ENCODE measurements at places on chromosomes 11 and 22.

- no peak for DNase-seq
Measured at GRCh38 chr11:132920451-132921096, 611.7 kb downstream of the OPCML start.

DNA sequence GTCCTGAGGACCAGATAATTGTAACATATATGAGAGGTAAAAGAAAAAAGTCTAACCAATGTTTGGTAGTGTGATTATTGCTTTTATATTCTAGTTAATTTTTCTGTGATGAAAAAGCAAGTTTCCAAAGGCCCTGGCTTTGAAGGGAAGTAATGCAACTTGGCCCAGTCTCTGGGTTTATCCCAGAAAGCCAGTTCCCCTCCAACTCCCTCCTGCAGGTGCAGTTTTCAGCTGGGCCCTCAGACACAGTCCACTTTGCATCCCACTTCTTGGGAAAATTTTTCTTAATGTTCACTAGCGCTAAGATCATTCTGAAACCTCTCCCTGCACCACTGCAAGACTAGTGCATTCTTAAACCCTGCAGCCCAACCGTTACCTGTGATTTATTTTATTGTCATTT lies 586.8 kb downstream of the NTM start:
- no peak for DNase-seq

DNA sequence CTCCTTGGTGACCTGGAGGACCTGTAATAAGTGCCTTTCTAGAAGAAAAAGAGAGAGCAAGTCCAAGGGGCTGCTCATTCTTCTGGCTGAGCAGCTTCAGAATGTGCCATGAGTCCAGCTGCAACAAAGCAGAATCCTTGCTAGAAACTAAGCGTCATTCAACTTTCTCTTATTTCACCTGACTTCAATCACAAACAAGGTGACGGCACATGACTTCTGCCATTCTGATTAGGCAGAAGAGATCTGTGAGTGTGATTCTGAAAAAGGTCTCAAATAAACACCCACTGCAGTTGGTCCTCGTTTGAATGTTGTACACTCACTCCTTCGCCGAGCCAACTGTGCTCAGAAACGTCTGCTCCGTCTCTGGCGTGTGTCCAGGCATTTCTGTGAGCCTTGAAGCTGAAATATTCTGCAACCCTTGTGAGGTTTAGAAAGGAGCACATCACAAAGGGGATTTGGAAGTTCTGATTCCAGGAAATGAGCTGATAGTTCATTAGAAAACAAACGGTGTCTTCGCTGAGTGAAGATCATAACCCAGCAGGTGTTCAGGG lies 623.8 kb upstream of the KIRREL3 start:
- peak; percentile 40 for DNase-seq

GRCh38 chr22:37021710-37022482 lies 2.4 kb downstream of the MPST start:
- peak; percentile 23 for DNase-seq

GRCh38 chr11:16412525-16413172 lies 56.3 kb upstream of the SOX6 start:
- DNase-seq = no peak

DNA sequence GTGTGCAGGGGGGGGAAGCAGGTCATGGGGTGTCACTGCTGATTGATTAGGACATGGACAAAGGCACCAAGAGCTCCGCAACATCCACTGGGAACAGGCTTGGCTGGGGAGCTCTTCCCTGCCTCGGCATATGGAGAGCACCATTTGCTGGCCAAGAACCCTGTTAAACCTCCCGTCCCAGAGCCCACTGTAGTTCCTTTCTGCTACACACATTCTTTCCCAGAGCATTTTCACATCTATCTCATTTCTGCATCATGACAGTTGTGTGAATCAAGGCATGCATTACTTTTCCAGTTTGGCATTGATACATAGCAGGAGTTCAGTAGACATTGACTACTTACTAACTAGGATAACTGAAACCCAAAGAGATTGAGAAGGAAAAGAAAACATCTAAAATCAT lies 333.4 kb upstream of the B3GAT1 start:
- DNase-seq = no peak

DNA sequence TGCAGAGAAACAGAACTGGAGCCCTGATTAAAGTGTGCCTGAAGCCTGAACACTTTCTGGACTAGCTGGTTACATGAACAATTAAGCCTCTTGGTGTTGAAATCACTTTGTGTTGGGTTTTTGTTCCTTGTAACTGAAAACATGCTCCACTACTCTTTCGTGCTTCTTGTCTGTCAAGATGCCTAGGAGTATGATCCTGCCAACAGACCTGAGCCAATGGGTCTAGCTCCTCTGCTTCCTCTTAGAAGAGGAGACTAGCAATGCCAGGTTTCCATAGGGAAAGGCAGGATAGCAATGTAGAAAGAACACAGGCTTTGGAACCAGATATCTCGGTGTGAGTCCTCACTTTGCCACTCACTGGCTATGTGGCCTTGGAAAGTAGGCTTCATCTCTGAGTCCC lies 40.3 kb downstream of the IRAG1 start:
- no peak for DNase-seq
